ENCODE measurements at places on chromosomes 3 and 15.

DNA sequence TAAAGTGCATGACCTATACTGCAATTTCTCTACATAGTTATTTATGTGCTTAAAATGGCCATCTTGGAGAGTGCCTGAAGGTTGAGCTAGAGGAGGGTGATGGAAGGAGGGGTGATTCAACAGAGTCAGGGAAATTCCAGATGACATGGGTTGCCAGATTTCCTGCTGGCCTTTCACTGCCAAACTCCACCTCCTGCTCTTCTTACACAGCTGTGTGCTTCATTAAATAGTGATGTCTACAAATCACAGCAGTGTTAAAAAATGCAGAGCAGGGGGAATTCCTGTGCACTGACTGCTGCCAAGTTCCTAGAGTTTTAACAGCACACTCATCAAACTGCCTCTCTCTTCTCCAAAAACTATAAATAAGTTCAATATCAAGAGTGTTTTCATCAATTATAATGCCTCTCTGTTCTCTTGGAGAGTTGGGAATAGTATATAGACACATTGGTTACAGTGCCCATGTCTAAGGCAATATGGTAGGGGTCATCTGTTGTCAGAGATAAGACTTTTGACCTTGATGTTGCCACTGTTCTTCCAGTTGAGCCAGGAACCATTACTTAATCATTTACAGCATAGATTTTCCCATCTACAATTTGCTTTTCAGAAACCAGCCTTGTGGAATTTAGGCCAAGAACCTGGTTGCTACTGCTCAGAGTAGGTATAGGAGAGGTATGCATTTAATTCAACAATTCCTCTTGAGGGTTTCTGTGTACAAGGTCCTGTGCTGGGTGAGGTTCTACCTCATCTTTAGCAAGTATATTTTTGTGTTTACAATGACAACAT lies 79.6 kb downstream of the TP63 start:
- DNase-seq: no peak

GRCh38 chr3:16203031-16203430 lies 28.6 kb downstream of the GALNT15 start:
- no peak for DNase-seq

DNA sequence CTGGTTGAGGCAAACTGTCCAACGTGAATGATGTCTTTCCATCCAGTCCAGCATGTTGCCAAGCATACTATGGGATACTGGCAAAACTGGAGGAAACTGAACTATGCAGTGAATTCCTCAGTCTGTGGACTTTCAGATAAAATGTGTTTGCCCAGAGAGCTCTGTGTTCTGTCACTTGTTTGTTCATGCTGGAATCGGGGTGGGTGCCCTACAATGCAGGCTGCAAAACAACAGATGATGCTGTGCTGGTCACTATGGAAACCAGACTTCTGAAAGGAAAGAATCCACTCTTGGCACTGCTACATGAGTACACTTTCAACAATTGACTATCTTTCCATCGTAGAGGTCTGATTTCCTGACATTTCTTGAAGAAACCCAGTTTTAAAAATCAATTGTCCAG lies 272.5 kb upstream of the ARHGEF26 start:
- DNase-seq: no peak

- no peak for DNase-seq
These were observed 27.2 kb downstream of the PRKCD start for GRCh38 chr3:53188136-53188685.

DNA sequence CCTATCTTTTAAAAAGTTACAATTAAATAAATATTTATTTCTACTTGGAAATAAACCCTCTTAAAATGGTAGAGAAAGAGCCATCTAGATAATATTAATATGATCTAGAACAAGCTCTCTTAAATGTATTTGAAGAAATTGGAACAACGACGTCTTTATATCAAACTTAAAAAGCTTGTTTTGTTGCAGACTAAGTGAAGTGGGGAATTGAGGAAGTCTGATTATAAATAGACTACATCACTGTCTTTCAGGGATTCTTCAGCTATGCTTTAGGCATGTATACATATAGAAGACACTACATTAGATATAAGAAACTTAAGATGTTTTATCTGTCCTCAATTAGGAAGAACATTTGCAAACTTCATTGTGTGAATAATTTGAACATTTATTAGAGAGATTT lies 1.8 kb downstream of the BCHE start:
- no peak for DNase-seq

- DNase-seq: no peak
These were observed 4.3 kb downstream of the SELENOT start for GRCh38 chr3:150607267-150608065.

DNA sequence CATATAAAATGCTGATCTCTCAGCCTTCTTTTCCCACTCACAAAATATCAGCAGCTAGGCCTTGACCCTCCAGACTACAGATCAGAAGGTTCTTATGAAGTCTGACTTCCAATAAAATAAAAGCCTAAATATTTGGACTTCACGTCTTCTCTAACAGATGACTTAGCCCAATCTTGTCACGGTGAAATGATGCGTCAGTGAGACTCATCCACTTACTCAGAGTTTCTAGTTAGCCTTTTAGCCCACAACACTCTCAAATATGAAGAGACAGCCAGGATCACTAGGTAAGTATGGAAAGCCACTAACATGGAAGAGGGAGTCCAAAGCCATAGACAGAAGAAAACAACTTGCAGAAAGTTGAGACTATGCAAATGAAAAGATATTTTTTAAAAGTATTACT lies 601.2 kb downstream of the PYDC2 start:
- no peak for DNase-seq

GRCh38 chr3:13262493-13263211 lies 157.5 kb downstream of the NUP210 start:
- peak; percentile 51 for DNase-seq

- DNase-seq: no peak
These were observed 717.3 kb downstream of the OTOL1 start for GRCh38 chr3:162213956-162214355.

GRCh38 chr3:187172929-187173328 lies 24.4 kb upstream of the RTP1 start:
- DNase-seq: no peak

- no peak for DNase-seq
These were observed 31.4 kb upstream of the FAN1 start for GRCh38 chr15:30872341-30872748.

GRCh38 chr3:27696906-27697305 lies 25.2 kb downstream of the EOMES start:
- no peak for DNase-seq

GRCh38 chr3:85875589-85875988 lies 916.8 kb downstream of the CADM2 start:
- DNase-seq: no peak

- DNase-seq: no peak
These were observed 64.2 kb downstream of the ISG20 start for GRCh38 chr15:88702983-88703382.

DNA sequence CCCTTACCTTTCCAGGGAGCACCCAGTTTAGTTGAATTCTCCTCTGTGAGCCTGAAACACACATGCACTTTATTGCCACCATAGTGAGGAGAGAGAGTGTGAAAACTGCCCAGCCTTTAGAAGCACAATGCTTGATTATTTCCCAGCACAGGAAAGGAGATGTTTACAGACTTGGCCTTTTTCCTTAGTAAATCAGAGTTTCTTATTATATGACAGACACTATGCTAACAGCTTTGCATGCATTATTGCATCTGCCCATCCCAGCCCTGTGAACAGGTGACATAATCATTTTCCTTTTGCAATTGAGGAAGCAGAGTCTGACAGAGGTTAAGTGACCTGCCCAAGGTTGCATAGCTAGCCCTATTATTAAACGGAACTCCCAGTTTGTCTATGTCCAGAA lies 36.5 kb downstream of the CAPN3 start:
- DNase-seq: no peak

- no peak for DNase-seq
These were observed 437 bp downstream of the CELSR3 start for GRCh38 chr3:48662145-48662752.

DNA sequence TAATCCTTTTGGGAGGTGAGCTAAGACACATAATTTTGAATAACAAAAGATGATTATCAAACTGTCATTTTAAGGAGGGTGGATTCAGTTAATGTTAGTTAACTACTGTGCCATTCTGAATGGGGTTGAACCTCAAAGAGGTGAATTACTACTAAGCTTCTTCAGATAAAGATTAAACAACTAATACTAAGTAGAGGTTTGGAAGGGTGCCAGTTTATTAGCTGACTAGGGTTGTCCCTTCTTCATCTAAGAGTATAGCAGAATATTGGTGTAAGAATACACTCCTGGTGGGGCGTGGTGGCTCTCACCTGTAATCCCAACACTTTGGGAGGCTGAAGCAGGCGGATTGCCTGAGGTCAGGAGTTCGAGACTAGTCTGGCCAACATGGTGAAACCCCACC lies 123.1 kb upstream of the LRRFIP2 start:
- DNase-seq: no peak

GRCh38 chr3:121724130-121724529 lies 25.4 kb downstream of the GOLGB1 start:
- peak; percentile 27 for DNase-seq

DNA sequence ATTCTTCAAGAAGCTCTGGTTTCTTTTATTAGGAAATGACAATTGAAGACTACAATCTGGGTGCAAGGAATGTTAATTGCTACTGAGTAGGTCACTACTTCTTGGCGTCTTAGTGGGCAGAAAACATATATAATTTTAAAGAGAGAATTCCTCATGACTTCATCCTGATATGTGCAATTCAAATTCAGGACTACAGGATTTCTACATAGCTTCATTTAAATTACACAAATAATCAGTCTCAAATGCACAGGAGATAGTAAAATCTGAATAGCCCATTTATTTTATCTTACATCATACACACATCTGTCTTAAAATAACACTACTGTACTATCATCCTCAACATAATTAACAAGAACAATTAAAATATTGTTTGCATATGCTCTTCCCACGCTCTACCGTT lies 52.5 kb upstream of the GPR149 start:
- no peak for DNase-seq

GRCh38 chr3:25156626-25157025 lies 271.4 kb upstream of the RARB start:
- no peak for DNase-seq

DNA sequence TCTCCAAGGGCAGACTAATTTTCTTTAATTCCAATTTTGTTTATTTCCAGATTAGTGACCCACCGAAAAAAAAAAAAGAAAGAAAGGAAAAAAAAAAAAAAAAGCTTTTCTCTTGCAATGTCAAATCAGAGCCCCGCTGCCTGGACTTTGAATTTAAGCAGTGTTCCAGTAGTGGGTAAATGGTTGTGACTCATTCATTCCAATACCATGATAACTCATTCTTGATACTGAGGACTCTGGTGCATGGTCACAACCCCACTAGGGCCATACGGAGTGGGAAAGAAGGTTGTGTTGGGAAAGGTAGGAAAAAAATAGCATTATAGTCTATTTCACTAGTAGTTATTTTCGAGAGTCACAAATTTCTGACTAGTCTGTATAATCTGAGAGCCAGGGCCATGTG lies 59.1 kb upstream of the COL8A1 start:
- no peak for DNase-seq

GRCh38 chr15:38714309-38715072 lies 149.9 kb upstream of the RASGRP1 start:
- no peak for DNase-seq

GRCh38 chr15:81264072-81264857 lies 59.7 kb downstream of the STARD5 start:
- DNase-seq: no peak

GRCh38 chr3:114829783-114830182 lies 317.3 kb downstream of the ZBTB20 start:
- no peak for DNase-seq

DNA sequence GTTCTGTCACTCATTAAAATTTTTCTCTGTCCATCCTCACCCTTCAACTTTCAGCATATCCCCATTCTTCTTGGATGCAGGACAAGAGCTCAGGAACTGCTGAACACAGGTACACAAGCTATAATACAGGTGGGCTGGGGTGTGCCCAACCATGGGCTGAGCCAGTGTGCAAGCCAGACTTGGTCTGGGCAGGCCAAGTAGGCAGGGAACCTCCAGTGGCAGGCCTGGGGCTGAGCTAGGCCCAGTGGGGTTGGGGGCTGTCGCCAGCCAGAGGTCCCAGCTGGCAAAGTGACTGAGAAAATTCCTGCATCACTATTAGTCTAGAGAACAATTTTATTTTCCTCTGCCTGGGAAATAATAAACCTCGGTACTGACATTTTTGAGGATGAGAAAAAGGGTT lies 202.9 kb downstream of the LRRC3B start:
- DNase-seq: no peak

GRCh38 chr3:9883706-9884554 lies 3.9 kb upstream of the CIDEC start:
- no peak for DNase-seq

DNA sequence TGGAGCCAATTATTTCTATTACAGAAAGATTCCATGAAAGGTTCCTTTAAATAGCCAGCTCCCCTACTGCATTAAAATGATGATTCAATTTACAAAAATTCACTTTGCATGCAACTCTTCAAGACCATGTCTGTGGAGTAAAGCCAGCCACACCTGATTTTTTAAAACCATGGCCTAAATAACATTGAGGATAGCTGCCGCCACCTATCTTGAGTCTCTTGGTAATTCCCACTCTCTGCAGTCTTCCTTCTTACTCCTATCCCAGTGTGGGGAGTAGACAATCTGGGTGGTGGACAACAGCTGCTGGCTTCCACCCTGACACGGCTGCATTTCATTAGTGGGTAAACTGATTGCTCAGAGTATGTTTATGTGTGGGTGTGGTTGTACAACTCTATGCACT lies 10.7 kb downstream of the LRTM1 start:
- no peak for DNase-seq

DNA sequence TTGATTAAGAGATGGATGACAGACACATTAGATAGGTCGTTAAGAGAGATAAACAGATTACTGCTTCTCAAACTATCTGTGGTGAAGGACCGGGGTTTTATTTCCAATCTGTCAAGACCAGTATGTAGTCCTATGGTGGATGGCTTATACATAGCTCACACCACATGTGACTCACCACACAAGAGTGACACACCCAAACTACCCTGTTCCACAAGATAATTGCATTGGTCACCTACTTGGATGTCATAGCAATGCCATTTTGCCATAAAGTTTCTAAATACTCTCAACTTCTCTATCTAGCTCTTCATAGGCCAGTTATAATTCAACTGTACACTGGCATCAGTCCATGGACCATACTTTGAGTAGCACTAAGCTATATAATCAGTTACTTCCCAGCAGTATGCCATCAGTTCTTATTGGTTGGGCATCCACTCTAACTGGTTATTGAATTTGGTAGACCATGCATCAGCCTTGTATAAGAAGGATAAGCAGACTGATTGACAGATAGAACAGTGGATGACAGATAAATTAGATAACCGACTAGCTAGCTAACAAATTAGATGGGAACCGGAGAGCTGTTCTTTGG lies 11.6 kb downstream of the WWTR1 start:
- no peak for DNase-seq

DNA sequence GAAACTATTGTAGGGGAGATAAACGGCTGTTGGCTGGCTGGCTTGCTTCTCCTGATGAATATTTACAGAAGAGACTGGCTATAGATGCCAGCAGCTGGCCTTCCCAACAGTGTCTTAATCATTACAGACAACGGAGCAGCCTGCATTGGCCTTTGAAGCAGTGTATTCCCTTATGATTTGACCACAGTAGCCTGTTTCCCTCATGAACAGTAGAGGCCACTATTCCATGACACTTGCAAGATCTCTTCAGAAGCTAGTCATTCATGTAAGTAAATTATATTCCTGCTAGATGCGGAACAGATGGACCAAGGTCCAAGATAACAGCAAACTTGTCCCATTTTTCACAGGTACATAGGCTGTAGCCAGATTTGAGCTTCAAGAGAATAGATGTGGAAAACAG lies 47.3 kb downstream of the TMCO5A start:
- no peak for DNase-seq

GRCh38 chr3:53841296-53841695 lies 4.9 kb downstream of the CHDH start:
- DNase-seq: no peak

GRCh38 chr3:57733790-57734189 lies 22.3 kb upstream of the SLMAP start:
- DNase-seq: no peak

Measured in CMK (cell line).